ENCODE measurements at places on chromosomes 12 and 14.
A peak's percentile ranks its signal among the peaks of the same experiment; 100 is the strongest.

GRCh38 chr12:102685841-102686240 is 205.5 kb upstream of the IGF1 start:
- no peak for DNase-seq

- DNase-seq: no peak
Measured at GRCh38 chr14:61854898-61855297, 92.7 kb downstream of the SNAPC1 start.

DNA sequence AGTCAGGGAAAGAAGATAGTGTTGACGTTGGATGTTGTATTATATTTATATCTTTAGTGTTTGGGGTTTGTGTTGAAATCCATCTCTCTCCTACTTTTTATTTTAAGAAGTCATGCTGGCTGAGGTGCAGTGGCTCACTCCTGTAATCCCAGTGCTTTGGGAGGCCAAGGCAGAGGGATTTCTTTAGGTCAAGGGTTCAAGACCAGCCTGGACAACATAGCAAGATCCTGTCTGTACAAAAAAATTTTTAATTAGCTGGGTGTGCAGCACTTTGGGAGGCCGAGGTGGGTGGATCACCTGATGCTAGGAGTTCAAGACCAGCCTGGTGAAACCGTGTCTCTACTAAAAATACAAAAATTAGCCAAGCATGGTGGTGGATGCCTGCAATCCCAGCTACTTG is 23.9 kb downstream of the A2ML1 start:
- no peak for DNase-seq

- no peak for DNase-seq
Measured at GRCh38 chr14:39956372-39956771, 524.1 kb upstream of the FBXO33 start.

- no peak for DNase-seq
Measured at GRCh38 chr12:114685869-114686268, 1.9 kb upstream of the TBX3 start.

DNA sequence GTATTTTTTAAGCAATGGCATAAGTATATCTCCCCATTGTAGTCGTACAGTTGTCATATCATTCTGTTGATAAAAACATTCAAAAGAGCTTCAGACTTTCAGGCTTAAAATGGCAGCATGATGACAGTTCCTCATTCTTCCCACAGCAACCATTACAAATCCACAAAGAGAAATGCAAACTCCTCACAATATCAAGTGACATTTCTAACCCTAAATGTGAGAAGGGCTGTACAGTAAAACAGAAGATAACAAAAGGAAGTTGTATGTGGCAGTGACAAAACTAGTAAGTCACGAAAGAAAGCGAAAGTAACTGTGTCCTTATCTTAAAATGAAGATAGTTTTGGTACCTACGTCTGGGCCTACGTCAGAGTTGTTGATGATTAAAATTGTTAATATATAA is 46.7 kb downstream of the GXYLT1 start:
- no peak for DNase-seq

- no peak for DNase-seq
Measured at GRCh38 chr14:76701981-76702380, 59.3 kb upstream of the VASH1 start.

GRCh38 chr14:85146779-85147178 is 383.2 kb upstream of the FLRT2 start:
- DNase-seq: no peak

GRCh38 chr12:67826946-67827720 is 162.1 kb upstream of the IFNG-AS1 start:
- DNase-seq: no peak

DNA sequence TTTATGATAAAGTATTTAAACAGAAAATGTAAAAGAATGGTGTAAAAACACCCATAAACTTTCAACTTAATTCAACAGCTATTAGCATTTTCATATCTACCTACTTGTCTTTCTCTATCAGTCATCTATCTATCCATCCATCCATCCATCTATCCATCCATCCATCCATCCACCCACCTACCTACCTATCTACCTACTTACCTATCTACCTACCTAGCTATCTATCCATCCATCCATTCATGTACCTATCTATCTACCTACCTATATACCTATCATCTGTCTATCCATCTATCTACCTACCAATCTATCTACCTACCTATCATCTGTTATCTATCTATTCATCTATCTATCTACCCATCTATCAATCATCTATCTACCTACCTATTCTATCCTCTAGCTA is 8.5 kb downstream of the NOS1 start:
- no peak for DNase-seq

GRCh38 chr12:116922194-116922897 is 11.6 kb downstream of the FBXW8 start:
- no peak for DNase-seq

- no peak for DNase-seq
Measured at GRCh38 chr12:55068416-55069010, 48.7 kb downstream of the NEUROD4 start.

GRCh38 chr12:40375076-40375475 is 150.3 kb downstream of the LRRK2 start:
- DNase-seq: no peak

DNA sequence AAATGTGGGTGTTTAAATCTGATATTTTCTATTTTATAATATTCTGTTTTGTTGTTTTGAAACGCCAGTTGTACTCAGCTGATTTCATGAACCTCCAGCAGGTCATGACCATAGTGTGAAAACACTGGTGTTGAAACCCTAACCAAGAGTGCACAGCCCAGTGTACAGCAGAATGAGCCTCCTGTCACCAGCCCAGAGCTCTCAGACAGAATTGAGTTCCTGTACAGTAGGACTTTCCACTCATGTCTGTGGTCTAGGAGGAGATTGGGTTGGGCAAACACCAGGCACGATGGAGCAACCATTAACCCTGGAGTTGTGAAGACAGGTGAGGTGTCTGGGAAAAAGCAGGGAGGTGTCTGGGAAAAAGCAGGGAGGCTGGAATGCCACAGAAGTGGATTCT is 908.8 kb downstream of the VRK1 start:
- DNase-seq: no peak

DNA sequence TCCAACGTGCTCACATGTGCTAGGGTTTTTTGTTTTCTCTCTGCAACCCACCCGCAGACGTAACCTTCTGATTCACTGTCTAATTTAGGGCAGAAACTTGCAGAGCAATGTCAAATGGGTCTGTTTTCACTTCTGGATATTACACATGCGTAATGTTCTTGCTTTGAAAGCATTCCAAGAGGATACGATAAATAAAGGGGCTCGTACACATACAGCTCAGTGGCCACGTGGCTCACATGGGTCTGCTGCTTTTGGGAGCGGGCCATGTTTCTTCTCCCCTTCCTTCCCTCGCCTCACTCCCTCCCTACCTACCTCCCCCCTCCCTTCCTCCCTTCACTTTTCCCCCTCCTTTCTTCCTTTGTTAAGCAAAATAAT is 23.4 kb downstream of the CACNA1C start:
- no peak for DNase-seq

DNA sequence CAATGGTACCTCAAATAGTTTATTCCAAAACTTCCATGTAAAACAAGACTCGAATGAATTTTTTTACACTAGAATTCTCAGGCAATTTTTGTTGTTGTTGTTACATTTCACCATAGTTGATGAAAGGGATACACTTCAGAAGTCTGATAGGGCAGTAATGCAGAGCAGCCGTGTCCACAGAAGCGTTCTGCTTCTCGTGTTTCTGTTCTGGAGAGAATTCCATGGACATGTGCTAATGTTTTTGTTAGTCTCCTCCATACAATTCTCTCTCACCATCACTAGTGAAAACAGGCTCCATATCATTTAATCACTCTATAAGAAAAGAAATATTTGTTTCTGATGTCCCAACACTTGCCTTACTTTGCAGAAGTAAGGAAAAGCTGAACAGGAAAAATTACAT is 606.1 kb downstream of the SLC16A7 start:
- no peak for DNase-seq

GRCh38 chr12:2583091-2583497 is 211.7 kb upstream of the FKBP4 start:
- DNase-seq: peak; percentile 39

DNA sequence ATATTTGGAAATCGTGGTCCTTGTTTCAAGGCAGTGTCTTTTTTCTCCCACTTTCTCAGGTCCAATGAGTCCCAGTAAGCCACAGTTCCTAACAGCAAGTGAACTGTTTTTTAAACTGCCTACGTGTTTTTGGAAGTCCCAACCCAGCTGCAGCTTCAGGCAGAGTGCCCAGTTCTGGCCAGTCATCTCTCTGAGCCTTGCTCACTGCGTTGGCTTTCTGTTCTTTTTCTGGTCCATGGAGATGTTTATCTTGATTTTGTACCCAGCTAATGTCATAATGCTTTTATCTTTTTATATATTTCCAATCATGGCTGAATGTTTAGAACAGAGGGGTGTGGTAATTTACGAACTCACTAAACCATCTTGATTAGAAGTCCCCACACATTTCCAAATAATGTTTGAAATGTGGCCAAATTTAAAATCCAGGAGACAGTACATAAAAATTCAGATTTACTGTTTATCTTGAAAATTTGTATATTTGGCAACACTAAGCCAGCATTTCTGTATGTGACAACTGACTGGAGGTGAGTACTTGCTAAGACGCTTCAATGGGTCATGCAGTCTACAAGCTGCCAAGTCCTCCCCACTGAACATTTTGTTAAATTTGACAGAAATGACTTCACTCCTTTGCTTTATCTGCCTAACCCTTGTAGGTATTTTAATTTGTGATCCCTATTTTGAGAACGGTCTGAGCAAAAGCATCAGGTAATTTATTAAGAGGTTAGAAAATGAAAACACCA is 46.1 kb upstream of the OTOGL start:
- DNase-seq: no peak

DNA sequence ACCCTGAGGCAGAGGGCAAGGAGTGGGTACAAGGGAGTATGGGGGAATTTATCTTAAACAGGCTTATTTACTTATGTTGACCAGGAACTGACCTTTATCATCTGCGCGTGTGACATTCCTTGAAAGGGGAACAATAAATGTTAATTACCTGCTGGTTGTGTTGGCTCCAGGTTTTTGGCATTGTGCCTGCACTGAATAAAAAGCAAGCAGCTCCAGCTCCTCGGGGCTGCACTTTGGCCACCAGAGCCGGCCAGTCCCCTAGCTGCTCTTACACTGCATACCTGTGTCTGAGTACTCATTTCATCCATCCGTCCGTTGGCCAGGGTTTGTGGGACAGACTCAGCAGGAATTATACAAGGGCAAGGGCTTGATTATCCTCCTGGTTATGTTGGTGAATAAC is 68.8 kb upstream of the GTF2A1 start:
- DNase-seq: no peak

DNA sequence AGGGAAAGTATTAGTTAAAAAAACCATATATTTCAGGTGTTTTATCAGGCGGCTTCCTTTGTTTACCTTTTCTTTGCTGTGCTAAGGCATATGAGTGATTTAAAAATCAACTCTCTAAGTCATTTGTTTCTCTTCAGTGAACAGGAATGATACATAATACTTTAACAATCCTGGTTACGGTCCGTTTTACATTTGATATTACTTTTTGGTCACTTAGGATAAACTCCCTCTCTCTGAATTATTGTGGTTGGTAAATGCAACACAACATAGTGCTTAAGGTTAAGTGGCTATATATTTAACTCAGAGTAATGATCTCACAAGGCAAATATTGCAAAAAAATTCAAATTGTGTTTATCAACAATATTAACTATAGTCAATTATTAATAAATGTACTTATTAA is 32.7 kb upstream of the AKAP6 start:
- DNase-seq: no peak

DNA sequence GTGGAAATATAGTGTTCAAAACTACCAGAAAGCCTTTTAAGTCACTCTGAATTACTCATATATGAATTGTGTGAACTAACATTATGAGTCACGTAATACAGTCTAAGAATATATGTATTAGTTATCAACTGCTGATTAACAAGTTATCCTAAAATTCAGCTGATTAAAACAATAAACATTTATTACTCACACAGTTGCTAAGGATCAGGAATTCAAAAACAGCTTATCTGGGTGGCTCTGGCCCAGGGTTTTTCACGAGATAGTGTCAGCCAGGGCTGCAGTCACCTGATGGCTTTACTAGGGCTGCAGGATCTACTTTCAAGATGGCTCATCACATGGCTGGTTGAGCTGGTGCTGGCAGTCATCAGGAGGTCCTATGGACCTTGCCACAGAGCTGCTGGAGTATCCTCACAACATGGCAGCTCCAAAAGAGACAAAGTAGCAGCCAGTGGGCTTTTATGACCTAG is 36.5 kb downstream of the CORO1C start:
- no peak for DNase-seq

- no peak for DNase-seq
Measured at GRCh38 chr12:15534322-15534721, 212.0 kb downstream of the PTPRO start.

- DNase-seq: no peak
Measured at GRCh38 chr14:50352584-50352983, 40.5 kb downstream of the DMAC2L start.

GRCh38 chr12:8628731-8629130 is 16.1 kb upstream of the AICDA start:
- no peak for DNase-seq

DNA sequence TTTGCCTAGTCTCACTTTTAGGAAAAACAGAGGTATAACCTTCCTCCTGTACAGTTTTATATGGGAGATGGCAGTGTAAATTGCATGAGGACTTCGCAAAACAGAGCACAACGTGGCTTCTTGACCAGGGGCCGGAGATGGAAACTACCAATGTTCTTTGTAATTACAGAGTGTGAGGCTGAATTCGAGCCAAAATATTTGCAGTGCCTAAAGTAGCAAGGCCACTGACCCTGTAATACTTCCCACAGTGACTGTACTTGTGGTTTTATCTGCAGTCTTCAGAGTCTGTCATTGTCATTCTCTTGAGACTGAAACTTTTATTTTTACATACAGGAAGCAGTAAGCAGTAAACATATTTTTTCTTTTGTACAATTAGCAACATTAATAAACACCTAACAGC is 98.9 kb downstream of the RERG start:
- DNase-seq: no peak

- no peak for DNase-seq
Measured at GRCh38 chr12:109301643-109302168, 7.4 kb downstream of the FOXN4 start.

DNA sequence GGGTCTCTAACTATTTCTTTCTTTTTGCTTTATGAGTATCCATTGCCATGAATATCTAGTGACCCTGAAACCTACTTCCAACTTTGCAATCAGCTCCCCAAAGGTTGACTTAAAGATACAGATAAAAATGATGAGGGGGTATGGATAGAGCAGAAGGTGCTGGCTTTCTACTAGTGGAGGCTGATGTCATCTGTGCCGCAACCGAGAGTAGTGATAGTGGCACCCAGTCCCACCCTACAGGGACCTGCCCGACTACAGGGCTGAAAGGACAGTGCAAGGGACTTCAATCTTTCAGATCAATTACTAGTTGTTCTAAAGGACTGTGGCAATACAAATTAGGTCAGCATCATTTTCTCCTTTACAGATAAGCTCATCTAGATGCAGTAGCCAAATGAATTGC is 806.0 kb downstream of the VRK1 start:
- peak; percentile 32 for DNase-seq

DNA sequence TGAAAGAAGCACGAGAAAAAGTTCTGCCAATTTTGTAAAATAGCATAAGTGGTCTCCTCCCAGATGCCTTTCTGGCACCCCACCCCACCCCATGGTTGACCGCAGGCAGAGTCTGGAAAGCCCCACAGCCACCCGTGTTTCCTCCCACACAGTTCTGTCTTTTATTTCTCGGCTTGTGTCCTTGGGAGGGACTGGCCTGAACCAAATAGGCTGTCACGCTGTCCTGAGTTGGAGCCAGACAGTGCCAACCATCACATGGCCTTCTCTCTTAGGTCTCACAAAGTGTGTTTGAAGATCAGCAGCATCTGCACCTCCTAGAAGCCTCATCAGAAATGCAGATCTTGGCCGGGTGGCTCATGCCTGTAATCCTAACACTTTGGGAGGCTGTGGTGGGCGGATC is 10.2 kb upstream of the LTA4H start:
- no peak for DNase-seq

All from activated CD8-positive, alpha-beta memory T cell treated with anti-CD3 and anti-CD28 coated beads, Interleukin-2, amount 50 U/mL, for 4 hours (primary cell).